T-helper 17 cell (primary cell): ENCODE measurements at places on chromosomes 7 and 10.

- no peak for DNase-seq
These were observed 529.5 kb upstream of the SEMA3D start for GRCh38 chr7:85716353-85716752.

DNA sequence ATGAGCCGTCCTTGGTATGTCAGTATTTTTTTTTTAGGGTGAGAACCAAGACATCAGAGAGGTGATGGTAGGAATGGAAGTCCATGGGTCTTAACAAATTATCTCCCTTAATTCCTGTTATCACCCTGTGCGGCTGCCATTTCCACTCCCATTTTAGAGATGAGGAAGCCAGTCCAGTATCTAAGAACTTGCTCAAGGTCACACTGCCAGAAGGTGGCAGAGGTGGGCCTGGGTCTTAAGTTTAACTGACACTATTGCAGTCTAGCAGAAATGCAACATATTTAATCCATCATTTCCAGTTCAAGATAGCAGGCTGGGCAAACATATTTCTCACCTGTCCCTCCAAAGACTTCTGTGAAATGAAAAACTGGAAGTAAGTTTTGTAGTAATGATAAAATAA lies 108.3 kb downstream of the GLI3 start:
- no peak for DNase-seq

DNA sequence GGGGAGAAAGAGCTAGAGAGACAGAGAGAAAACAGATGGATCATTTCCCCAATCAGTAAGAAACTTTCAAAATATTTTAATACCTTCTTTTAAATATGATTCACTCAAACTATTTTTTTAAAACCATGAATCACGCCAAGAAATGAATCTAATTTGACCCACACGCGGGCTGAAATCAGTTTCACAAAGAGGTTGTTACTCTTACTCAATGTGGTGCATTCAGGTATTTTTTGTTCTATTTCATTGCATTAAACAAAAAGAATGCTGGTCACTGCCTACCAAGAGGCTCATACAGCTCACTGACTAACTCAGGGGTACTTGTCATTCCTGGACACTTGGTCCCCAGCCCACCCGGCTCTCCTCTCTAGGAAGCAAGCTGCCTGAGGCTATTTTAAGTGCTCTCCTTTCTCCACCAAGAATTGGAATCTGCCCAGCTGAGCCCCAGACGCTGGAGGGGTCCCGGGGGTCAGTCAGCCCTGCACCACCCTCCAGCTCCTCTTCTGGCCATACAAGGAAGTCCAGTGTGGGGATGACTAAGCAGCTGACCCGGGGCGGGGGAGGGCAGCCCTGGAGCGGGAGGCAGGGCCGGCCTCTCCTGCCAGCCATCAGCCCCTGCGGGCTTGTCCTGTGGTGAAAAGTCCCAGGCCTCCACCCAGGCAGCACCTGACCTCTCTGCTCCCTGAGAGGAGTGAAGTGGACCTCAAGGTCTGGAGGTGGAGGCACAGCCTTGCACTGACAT lies 21.7 kb upstream of the PFKP start:
- no peak for DNase-seq

DNA sequence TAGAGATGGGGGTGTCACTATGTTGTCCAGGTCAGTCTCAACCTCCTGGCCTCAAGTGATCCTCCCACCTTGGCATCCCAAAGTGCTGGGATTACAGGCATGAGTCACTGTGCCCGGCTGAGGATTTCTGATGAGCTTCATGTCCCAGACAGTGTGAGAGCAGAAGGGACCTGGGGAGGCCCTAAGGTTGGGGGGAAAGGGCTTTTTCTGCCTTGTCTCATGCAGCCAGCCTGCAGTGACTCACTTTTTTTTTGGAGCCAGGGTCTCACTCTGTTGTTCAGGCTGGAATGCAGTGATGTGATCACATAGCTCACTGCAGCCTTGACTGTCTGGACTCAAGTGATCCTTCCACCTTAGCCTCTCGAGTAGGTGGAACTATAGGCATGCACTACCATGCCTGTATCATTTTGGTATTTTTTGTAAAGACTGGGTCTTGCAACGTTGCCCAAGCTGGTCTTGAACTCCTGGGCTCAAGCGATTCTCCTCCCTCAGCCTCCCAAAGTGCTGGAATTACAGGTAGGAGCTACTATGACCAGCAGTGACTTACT lies 14.6 kb downstream of the COL26A1 start:
- DNase-seq: no peak

DNA sequence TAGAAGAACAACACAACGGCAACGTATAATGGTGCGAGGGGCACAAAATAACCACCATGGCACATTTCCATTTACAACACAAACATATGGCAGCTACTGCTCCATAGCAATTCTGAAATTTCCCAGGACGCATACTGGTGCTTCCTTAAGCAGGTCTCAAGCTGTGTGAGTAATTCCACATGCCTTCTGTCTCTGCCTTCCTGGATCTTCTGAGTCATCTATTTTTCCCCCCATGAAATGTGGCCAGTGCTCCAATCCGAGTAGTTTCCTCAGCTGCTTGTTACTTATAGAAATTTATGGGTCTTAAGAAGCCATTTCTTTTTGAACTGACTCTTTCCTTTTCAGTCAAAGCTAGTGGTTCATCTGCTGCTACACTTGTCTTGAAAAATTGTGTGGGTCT lies 256.6 kb upstream of the KLF6 start:
- DNase-seq: no peak

- DNase-seq: no peak
These were observed 11.1 kb upstream of the GIMAP7 start for GRCh38 chr7:150503581-150503980.
